GM13977 (cell line): ENCODE measurements at places on chromosomes 6 and 20.

DNA sequence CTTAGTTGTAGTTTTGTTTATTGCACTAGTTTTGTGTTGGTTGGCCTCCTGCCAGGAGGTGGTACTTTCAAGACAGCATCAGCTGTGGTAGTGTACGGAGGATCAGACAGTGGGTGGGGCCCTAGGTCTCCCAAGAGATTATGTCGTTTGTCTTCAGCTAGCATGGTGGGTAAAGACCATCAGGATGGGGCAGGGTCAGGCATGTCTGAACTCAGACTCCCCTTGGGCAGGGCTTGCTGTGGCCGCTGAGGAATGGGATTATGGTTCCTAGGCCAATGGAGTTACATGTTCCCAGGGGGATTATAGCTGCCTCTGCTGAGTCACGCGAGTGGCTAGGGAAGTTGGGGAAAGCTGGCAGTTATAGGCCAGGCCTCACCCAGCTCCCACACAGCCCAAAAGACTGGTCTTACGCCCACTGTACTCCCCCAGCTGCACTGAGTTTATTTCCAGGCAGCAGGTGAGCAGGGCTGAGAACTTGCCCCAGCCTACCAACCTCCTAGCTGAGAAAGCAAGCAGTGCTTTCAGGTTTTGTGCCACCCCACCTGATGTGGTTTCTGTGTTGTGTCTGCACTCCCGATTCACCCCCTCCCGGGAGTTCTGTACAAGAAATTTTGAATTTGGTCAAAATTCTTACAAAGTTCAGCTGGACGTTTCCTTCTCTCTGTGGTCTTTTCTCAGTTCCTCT is 24.7 kb downstream of the ZSCAN31 start:
- no peak for DNase-seq

DNA sequence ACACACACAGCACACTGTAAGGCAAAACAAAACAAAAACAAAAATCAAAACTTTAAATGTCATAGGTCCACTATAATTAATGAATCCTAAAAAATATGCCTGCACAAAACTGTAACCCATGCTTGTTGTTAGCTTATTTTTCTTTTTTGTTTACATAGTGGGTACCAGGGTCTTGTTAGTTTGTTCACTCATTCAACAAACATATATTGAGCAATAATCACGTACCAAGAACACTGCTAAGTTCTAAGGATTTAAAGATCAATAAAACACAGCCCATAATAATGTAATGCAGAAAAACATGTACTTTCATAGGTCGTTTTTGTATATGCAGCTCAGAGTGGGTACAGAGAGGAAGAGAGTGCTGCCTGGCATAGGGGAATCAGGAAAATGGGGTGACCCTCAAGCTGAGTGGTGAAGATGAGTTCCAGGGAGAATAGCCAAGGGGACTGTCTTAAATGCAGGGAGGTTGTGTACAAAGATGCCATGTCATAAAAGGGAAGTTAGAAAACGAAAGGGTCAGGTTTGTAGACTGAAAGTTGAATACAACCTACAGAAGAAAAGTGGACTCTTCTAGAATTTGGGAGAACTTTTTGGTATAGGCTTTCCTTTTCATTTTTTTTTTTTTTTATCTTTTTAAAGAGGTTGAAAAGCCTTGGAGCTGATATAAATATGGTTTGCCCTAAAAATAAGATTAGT is 113.3 kb upstream of the TBX18 start:
- no peak for DNase-seq

DNA sequence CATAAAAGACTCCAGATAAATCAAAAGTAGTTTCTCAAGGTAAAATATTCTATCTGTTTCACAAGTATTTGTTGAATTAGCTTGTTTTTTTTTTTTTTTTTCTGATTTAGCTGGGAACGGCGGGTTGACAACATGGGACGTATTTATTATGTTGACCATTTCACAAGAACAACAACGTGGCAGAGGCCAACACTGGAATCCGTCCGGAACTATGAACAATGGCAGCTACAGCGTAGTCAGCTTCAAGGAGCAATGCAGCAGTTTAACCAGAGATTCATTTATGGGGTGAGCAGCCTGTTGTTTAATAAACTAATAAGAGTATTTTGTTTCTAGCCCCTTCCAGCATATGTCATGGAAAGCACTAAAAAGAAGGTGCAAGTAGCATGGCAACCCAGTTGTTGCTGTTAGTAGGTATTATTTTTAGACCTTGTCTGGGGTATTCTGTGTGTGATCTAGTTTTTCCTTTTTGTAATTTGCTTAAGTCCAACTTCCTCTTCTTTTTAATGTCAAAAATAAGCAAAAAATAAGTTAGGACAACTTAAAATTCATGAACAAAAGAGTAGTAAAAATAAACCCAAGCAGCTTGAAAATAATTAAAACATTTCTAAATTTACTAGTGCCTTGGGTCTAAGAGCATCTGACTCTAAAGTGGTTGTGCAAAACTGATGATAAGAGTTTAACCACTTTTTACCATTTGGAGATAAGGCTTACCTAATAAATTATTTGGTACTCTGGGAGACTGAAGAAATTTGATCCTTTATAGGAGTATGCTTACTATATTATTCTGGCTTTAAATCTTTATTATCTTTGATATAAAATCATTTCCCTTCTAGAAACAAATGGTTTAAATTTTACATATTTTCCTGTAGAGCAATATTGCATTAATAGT is 70.8 kb upstream of the DYNLRB1 start:
- no peak for DNase-seq

DNA sequence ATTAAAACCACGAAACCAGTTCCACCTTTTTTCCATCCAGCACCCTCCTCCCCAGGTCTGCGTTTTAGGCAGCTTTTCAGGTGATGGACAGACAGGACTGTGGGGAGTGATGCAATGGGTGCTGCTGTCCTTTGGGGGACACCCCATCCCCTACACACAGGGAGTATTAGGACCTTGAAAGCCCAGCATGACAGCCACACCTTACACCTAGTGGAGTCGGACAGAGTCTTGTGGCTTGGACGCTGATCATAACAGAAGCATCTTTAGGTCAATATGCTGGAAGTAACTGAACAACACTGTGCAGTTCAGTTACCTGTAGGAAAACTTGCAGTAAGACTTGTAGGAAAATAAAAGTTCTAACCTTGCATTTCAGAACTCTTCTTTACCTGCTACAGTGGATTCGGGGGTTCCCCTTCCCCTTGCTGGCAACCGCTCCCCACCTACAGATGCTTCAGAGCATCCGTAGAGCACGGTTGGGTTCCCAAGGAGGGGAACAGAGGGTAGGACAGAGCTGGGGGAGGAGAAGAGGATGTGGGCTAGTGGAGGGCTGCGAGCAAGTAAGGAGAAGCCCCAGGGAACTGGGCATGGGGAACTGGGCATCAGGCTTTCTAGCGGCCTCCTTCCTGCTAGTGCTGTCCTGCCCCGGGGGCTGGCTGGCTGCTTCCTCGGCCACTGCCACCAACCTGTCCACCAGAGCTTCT is 31.7 kb downstream of the PLEKHG1 start:
- no peak for DNase-seq

- DNase-seq: no peak
These were observed 85.0 kb upstream of the PMEPA1 start for GRCh38 chr20:57794600-57795341.

- no peak for DNase-seq
These were observed 13.6 kb downstream of the TM9SF4 start for GRCh38 chr20:32123088-32123487.

DNA sequence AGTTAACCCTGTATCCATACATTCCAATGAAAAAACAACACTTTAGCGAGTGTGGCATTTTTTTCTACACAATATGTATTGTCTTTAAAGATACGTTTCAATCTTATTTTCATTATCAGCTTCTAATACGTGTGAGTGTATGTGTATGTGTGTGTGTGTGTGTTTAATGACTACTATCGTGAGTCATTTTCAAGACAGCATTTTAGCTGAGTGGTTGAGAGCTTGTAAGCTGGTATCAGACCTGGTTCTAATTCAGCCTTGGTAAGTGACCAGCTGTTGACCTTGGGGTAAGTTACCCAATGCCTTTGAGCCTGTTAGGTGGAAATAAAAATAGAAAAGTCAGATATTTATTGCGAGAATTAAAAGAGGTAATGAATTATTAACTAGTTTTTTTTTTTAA is 320.0 kb upstream of the NT5E start:
- no peak for DNase-seq

DNA sequence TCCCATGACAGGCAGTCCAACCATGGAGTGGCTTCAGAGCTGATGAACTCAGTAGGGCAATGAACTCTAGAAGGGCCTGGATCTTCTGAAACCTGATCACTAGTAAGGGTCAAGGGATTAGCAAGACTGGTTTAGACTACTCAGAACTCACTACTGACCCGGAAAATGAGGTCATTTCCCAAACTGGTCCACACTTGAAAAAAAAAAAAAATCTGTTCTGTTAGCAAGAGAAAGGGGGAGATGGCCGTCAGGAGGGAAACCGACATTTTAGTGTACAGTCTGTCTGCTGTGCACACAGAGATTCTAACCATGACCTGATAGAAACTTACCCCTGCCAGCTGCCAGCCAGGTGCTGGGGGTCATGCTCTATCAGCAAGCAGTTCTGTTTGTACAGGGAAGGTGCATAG is 262.4 kb upstream of the AGPAT4 start:
- DNase-seq: no peak
